ENCODE measurements at places on chromosomes 12 and 14.

DNA sequence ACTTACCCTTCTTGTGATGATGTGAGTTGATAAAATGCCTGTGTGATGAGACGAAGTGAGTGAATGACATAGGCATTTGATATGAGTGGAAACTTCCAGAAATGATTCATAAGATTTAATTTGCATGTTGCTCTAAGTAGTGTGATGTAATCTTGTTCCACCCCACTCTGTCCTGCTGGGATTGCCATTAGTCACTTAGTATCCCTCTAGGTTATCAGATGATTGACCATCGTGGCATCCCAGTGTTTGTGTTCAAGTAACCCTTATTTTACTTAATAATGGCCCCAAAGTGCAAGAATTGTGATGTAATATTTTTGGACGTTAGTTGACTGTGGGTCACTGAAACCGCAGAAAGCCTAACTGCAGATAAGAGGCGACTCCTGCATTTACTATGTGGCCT lies 214.4 kb upstream of the DIO2 start:
- no peak overlapping the region for H3K27ac ChIP-seq
- no peaks in the 10 kb centered on the region for H3K36me3 ChIP-seq
- no peak overlapping the region for H3K4me3 ChIP-seq
- no peaks in the 10 kb centered on the region for H3K27me3 ChIP-seq

DNA sequence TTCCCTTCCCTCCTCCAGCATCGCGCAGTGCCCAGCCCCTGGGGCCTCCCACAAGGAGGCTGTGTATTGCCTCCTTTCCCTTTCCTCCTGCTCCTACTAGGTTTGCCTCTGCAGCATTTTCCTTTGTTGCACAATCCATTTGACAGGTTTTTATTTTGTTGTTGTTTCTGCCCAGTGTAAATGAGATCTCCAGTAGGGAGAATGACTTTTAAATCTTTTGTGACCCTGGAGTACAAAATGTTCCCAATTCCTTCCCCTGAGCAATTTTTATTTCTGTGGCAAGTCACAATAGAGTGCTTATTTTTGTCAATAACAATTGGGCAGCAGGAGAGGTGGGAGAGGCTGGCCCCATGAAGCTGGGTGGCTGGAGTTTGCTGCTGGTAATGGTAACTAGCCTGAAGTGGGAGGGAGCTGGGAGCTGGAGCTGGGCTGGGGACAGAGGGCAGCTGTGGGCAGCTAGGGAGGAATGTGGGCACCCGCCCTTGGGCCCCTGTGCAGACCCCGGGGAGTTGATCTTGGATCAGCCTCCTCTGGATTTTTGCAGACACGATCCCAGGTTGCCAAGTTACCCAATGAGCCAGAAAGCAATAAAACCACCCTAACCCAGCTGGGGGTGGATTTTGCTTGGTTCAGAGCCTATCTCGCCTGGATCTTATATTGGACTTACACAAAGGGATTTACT lies 160.1 kb downstream of the KTN1 start:
- H3K27ac ChIP-seq = no peak overlapping the region
- no peaks in the 10 kb centered on the region for H3K36me3 ChIP-seq
- H3K4me1 ChIP-seq = no peaks in the 10 kb centered on the region

DNA sequence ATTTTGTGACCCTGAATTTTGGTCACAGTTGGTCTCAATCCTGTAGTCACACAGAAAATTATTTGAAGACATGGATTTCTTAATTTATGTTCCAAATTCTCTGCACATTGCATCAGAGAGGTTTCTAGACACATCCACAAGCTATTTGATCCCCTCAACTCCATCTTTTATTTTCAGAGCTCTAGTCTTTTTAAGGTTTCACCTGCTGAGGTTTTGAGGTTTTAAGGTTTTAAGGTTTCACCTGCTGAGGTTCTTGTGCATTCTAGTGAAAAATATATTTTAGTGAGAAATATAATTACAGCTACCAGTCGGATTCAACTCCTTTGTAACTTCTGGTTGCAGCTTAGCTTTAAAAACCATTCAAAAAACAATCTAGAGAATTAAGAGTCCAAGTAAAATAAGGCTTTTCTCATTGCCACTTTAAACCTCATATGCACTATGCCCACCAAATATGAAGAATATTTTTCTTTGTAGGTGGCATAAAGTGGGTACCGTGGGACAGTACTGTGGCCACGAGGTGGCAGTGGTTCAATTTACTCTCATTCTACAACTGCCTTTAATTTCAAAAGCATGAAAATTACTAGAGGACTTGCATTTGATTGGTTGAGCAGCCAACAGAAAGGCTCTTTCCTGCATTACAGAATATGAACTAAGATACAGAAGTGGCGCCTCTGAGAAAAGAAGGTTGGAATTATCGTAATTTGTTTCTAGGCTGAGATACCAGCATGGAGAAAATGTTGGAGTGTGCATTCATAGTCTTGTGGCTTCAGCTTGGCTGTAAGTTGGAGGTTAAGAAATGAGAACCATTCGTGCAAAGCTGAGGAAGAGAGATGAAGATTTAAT lies 366.5 kb upstream of the OR4E1 start:
- H3K4me1 ChIP-seq = no peaks in the 10 kb centered on the region
- peak overlapping the region; percentile 22 for H3K4me3 ChIP-seq
- no peak overlapping the region for H3K27ac ChIP-seq
- no peaks in the 10 kb centered on the region for H3K36me3 ChIP-seq

- H3K36me3 ChIP-seq = no peaks in the 10 kb centered on the region
- H3K27me3 ChIP-seq = peaks cover 4% of the 10 kb centered on the region
- H3K4me3 ChIP-seq = no peak within 1 kb of the TSS
- no peaks in the 10 kb centered on the region for H3K4me1 ChIP-seq
These were observed at the start of gene LRRK2 for GRCh38 chr12:40224439-40225291. Gene LRRK2, plus strand, starts transcription at chr12:40224997. Its CDS starts 135 bp downstream, at chr12:40225132.

DNA sequence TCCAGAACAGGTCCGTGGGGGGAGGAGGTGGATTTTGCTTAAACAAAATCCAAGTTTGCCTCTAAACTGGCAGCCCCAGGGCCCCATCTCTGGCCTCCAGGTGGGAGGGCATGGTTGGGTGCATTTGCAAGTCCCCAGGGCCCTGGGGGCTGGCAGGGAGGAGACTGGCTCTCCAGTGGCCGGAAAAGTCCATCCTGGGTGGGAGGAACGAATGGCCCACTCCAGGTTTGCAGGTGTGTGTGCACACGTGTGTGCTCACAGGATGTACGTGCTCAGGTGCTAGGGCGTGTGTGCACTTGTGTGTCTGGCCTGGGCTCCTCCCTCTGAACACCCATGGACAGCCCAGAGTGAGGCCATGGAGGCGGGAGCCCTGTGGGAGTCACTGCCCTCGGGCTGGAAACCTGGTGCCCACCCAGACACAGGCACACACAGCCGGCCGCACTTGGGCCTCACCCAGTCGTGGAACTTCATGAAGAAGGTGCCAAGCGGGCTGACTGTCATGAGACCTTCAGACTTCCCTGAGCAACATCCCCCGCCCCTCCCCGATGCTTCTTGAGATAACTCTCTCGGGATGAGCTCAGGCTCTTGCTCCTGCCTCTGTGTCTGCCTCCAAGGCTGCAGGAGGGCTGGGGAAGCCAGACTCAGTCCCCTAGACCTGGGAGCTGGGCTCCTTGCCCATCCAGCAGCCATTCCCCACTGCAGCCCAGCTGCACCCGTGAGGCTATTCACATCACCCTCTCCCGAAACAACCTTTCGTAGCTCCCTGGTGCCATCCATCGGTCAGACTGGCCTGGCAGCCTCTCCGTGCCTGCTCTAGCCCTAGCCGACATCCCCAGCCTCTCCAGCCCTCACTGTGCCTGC lies 9.4 kb downstream of the AHNAK2 start:
- H3K27me3 ChIP-seq = peaks cover 4% of the 10 kb centered on the region
- H3K4me1 ChIP-seq = no peaks in the 10 kb centered on the region
- no peak overlapping the region for H3K27ac ChIP-seq
- no peak for DNase-seq
